ENCODE measurements at places on chromosomes 3 and 15.

GRCh38 chr3:12423918-12424630 is 60.2 kb upstream of the TSEN2 start:
- no peak for DNase-seq

DNA sequence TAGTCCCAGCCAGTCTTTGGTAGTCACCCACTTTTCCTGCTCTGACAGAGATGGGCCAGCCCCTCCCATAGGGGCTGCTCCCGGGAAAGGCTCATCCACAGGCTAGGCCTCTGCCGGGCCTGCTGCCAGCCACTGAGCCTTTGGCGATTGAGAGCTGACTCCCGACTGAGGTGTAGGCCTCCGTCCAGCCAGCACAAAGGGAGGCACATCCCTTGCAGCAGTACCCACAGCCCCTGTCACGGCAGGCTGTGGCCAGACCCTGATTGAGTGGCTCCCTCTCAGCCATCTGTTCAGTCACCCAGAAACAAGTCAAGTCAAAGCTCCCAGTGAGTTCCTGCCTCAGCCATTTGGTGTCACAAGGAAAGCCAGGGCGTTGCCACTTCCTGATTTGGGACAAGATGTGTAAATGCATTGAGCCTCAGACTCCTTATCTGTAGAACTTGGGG is 6.2 kb upstream of the PAK6 start:
- DNase-seq = no peak

GRCh38 chr3:63067999-63068645 is 192.9 kb upstream of the CADPS start:
- DNase-seq = no peak

GRCh38 chr15:70098461-70099166 is 897 bp upstream of the TLE3 start:
- no peak for DNase-seq

DNA sequence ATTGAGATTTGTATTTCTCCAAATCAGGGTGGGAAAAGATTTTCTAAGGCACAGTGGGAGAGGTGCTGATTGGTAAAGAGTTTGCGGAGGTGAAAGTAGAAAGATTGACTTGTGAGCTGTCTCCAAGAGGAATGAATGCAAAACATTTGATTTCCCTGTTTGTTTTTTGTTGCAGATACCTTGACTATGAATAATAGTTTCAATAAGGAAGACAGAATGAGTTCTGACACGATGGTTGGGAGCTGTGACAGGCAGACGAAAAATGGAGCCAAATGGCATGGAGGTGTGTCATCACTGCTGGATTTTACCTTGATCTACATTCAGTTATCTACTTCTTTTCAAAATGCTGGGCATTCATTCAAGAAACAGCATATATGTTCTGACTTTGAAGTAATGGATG is 145.1 kb downstream of the NFKBIZ start:
- DNase-seq = no peak

Data from NCI-H1417 treated with DMSO at 0.1 percent for 48 hours (cell line).